ENCODE measurements at places on chromosomes 5 and 9.

DNA sequence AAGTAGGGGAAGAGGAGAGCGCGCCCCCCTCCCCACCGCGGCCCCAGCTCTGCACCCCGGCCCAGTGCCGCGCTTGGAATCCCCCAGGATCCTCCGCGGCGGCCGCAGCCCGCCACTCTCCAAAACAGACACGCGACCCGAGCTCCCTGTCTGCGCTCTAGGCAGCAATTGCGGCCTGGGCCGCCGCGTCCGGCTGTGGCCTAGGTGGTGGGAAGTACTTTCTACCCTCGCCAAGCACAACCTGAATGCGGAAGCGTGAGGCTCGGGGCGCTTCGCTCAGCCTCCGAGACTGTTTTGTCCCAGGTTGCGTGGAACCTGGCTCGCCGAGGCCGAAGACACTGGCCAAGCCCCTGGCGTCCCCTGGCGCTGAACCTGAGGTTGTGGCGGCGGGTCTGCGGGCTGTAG is 3.3 kb upstream of the FOXB2 start:
- DNase-seq: no peak

DNA sequence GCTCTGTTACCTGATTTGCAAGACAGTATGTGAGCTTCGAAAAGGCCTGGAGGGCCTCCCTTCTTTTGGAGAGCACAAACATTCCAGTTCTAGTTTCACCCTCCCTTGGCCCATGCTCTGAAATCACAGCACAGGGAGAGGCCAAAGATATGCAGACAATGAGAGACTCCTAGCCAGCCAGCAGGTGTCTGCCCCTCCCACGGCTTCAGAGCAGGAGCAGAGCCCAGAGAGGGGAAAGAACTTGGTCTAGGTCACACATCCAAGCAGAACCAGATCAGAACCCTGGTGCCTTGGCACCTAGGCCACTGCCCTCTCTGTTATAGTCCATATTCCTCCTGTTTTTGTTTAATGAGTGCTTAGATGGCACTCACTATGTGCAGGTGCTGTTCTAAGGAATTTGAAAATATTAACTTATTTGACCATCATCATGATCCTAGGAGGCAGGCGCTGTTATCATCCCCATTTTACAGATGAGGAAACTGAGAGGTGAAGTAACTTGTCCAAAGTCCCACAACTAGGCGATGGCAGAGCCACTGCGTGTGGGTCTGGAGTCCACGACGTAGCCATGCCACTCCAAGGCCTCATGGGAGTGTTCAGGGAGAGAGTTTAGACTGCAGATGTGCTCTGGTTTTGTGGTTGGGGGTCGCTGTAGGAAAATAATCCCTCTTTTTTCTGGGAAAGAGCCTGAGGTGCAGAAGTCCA is 27.2 kb downstream of the TMOD1 start:
- DNase-seq: no peak

DNA sequence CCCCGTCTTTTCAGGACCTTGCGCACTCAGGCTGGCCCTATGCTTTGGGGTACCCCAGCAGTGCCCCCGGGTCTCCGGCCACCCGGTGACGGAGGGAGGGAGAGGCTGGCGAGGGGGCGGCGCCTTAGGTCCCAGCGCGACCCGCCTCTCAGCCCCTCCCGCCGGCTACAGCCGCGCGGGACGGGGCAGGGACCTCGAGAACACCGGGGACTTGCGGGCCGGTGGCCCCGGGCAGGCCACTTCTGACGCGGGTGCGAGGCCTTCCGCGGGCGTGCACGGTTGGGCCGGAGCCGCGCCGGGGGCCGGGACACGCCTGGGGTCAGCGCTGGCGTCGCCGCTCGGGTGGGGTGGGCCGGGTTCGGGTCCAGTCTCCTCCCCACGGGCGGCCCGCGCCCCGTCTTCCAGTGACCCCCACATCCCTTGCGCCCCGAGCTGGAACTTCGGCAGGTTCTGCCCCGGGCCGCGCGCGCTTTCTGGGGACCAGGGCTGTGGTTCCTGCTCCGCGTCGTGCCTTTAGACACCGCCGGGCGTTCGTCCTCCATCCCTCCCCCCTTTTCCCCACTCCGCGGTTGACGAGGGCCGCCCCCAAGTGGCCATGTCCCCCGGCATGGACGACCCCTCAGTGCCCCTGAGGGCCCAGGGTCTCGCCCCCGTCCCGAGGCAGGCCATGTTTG is 3.8 kb upstream of the SQSTM1 start:
- no peak for DNase-seq

DNA sequence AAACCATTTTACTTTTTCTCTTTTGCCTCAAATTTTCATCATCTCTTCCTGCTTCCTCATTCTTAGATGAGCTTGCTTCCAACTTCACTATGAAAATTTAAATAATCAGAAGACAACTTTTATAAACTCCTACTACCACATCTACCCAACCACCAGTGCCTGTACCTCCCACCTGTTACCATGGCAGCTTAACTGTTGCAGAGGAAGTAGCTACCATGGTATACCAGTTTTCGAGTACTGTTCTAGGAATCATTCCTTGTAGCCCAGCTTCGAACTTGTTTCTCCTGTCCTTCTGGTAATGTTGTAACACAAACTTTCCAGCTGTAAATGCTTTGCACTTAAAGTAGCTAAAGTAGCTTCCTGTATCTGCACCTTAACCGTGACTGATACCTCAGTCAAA is 266.8 kb upstream of the NREP start:
- no peak for DNase-seq

DNA sequence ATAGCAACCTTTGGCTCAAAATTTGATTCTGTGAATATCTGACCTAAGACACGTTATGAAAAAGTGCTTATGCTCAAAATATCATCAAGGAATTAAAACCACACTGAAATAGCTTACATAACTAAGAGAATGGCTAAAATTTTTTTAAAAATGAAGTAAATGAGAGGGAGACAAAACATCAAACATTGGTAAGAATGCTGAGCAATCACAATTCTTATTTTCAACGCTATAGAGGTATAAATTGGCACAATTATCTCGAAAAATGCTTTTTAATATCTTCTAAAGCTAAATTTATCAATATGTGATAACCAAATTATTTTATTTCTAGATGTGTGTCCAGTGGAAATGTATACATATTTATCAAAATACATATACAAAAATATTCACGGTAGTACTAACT is 381.3 kb downstream of the ANXA1 start:
- no peak for DNase-seq

- DNase-seq: no peak
Observed at GRCh38 chr9:136058084-136058483, 37.0 kb downstream of the NACC2 start.

GRCh38 chr9:105510024-105510423 is 47.9 kb upstream of the FKTN start:
- no peak for DNase-seq

Data from dorsolateral prefrontal cortex (tissue), 122 donors.